Stimulated activated CD8-positive, alpha-beta memory T cell treated with anti-CD3 and anti-CD28 coated beads, Interleukin-15, amount 100 ng/mL, for 48 hours (primary cell): ENCODE measurements at places on chromosomes 5 and 9.

GRCh38 chr5:134493461-134494055 lies 31.9 kb upstream of the JADE2 start:
- no peak for DNase-seq

DNA sequence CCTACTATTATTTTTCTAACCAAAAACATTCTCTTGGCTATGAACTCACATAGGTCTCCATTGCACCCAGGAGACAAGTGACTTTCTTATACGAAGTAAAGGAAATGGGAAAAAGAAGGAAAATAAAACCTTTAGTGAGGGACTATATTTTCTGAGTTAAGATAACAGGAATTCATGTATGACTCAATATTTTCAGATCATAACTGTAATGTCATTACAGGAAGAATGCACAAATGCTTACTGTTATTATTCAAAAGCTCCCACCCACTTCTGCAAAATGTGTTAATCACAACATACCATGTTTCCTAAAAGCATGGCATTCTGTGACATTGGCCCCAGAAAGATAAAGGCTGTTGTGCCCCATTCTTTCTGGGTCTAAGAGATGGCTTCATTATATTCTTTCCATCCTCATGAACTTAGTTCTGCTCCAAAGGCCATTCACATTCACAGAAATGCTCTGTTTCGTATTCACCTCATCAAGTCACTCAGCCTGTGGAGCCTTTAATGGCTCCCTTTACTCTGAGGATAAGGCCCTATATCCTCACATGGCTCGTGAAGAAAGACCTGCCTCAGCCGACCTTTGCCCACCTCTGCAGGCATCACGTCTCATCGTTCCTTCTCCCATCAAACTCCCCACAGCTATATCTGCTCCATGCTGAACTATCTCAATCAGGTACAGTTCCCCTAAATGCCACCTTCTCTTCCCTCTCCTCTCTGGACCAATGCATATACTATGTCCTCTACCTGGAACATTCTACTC lies 77.0 kb downstream of the ABCA1 start:
- no peak for DNase-seq

- DNase-seq: no peak
Measured at GRCh38 chr5:103602438-103602837, 39.8 kb upstream of the NUDT12 start.

GRCh38 chr5:180640611-180640860 lies 8.9 kb downstream of the FLT4 start:
- no peak for DNase-seq

DNA sequence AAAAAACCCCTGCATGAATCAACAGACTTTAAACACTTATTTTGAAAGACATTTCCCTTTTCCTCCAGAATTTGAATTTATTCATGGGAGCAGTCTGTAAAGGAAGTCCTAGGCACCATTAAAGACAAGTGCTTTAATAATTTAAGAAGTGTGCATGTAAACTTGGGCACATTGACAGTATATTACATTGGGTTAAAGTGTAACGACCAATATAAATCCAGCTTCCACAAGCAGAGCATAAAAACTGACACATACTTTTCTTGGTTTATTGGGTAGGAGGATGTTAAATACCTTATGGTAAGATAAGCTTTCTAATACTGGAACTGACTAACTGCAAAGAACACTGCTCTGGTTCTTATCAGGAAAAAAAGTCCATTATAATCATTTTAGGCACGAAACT lies 1.2 kb upstream of the ENTREP1 start:
- DNase-seq: no peak
